Activated CD8-positive, alpha-beta T cell treated with anti-CD3 and anti-CD28 coated beads, Interleukin-2, amount 10 ng/mL, durations not matched to agents 7 days and 5 days (primary cell): ENCODE measurements at places on chromosomes 2 and 18. TPM values are rescaled to one million over a fixed set of nuclear protein-coding genes. Genes with fewer than 3 reads are reported as not detected.

The GPD2 gene
- total RNA-seq: 14.7 TPM

DNA sequence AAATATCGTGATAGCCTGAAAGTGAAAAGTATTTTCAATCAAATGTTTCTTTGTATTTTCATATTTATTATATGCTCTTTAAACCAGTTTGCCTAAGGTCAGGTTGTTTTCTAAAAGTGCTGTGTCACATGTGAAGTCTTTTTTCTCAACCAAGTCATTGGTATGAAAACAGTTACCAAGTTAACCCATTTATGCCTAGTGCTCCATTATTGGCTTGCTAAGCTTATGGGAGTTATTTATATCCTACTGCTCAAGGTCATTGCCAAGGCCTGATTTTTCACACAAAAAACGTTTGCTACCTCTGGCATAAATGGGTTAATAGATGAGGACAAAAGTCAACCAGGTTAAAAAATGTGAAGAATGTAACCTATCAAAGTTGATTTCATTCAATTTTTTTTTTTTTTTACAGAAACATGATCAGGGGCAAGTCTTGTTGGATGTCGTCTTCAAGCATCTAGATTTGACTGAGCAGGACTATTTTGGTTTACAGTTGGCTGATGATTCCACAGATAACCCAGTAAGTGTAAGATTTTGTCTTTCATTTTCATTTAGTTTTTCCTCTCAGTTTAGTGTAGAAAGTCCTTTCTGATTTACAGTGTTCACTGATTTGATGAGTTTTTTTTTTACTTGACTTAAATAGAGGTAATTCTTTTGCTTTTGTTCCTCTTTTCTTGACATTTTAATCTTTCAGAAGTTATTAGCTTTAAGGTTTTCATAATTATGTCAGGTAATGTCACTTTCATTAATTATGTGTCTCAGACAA lies 102.6 kb downstream of the PTPN4 start:
- peaks cover 41% of the 10 kb centered on the region for H3K36me3 ChIP-seq
- DNase-seq: no peak
- H3K27ac ChIP-seq: peak overlapping the region; percentile 30

The DSG1 gene
- not detected for total RNA-seq

- H3K4me1 ChIP-seq: peaks cover 3% of the 10 kb centered on the region
- H3K4me3 ChIP-seq: no peak overlapping the region
- H3K27ac ChIP-seq: no peak overlapping the region
- H3K27me3 ChIP-seq: no peaks in the 10 kb centered on the region
- no peak for DNase-seq
These were observed 48.4 kb downstream of the ZEB2 start for GRCh38 chr2:144471305-144472045.

GRCh38 chr2:57190007-57190406 lies 856.6 kb upstream of the VRK2 start:
- no peaks in the 10 kb centered on the region for H3K36me3 ChIP-seq
- DNase-seq: no peak
- no peak overlapping the region for H3K4me3 ChIP-seq
- no peaks in the 10 kb centered on the region for H3K4me1 ChIP-seq
- H3K27ac ChIP-seq: no peak overlapping the region

The EFR3B gene
- 0.05 TPM for total RNA-seq

The EVX2 gene
- not detected for total RNA-seq

GRCh38 chr2:206886696-206887095 lies 52.6 kb upstream of the CPO start:
- DNase-seq: no peak
- H3K4me1 ChIP-seq: no peaks in the 10 kb centered on the region
- no peak overlapping the region for H3K4me3 ChIP-seq
- no peaks in the 10 kb centered on the region for H3K36me3 ChIP-seq

The ADCYAP1 gene
- total RNA-seq: not detected

- H3K36me3 ChIP-seq: no peaks in the 10 kb centered on the region
- H3K4me1 ChIP-seq: peaks cover 9% of the 10 kb centered on the region
- no peak overlapping the region for H3K4me3 ChIP-seq
- DNase-seq: no peak
These were observed 280.1 kb upstream of the STON1 start for GRCh38 chr2:48249631-48250473.

The CPO gene
- total RNA-seq: not detected

The TXNL4A gene
- 136 TPM for total RNA-seq

GRCh38 chr2:54629390-54629789 lies 94.1 kb upstream of the EML6 start:
- no peak overlapping the region for H3K4me3 ChIP-seq
- H3K36me3 ChIP-seq: peaks cover 78% of the 10 kb centered on the region
- DNase-seq: no peak
- H3K27me3 ChIP-seq: no peaks in the 10 kb centered on the region
- H3K27ac ChIP-seq: no peak overlapping the region

DNA sequence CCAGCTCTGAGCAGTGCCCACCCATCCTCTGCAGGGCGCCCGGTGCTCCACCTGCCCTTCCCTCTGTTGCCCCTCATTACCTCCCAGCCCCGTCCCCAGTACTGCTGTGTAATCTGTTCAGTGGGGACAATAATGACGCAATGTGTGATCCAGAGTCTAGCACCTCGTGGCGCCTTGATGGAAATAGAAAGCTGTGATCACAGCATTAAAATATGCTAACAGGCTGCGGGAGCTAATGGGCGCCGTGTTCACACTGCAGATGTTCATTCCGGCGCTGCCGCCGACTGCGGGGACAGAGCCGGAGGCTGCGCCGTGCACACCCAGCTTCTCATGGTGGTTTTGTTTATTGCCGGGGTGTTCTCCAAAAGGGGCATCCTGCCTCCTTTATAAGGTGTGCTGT lies 235.2 kb downstream of the LDLRAD4 start:
- H3K27ac ChIP-seq: no peak overlapping the region
- DNase-seq: no peak
- peaks cover 64% of the 10 kb centered on the region for H3K4me1 ChIP-seq
- H3K4me3 ChIP-seq: no peak overlapping the region
- no peaks in the 10 kb centered on the region for H3K27me3 ChIP-seq

- H3K4me3 ChIP-seq: no peak overlapping the region
- no peak overlapping the region for H3K27ac ChIP-seq
- no peaks in the 10 kb centered on the region for H3K27me3 ChIP-seq
- H3K36me3 ChIP-seq: peaks cover 27% of the 10 kb centered on the region
- DNase-seq: peak; percentile 48
- peaks cover 4% of the 10 kb centered on the region for H3K4me1 ChIP-seq
These were observed 288.2 kb downstream of the IKZF2 start for GRCh38 chr2:212863185-212863588.

DNA sequence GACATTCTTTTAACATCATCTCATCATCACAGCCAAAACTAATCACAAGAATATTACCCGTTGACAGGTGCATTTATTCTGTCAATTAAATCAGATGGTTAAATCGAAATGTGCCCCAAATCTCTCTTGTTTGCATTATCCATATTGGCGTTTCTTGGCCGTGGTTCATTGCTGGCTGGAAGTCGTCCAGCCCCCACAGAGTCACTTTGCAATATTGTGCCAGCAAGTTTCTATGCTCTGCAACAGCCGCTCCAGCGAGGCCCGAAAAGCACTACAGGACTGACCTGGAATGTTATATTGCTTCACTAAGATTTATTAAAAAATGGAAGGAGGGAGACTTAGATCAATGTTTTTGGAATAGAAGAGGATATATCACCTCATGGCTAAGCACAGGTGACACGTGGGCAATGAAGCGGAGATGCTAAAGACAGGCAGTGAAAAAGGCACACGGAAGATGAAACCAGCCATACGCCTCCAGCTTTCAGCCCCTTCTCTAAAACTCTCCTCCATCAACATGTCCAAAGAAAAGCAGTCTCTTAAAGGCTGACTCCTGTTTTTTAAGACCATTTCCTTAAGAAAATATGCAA lies 176.8 kb upstream of the VRK2 start:
- H3K27ac ChIP-seq: no peak overlapping the region
- H3K36me3 ChIP-seq: no peaks in the 10 kb centered on the region
- H3K27me3 ChIP-seq: no peaks in the 10 kb centered on the region
- no peaks in the 10 kb centered on the region for H3K4me1 ChIP-seq

DNA sequence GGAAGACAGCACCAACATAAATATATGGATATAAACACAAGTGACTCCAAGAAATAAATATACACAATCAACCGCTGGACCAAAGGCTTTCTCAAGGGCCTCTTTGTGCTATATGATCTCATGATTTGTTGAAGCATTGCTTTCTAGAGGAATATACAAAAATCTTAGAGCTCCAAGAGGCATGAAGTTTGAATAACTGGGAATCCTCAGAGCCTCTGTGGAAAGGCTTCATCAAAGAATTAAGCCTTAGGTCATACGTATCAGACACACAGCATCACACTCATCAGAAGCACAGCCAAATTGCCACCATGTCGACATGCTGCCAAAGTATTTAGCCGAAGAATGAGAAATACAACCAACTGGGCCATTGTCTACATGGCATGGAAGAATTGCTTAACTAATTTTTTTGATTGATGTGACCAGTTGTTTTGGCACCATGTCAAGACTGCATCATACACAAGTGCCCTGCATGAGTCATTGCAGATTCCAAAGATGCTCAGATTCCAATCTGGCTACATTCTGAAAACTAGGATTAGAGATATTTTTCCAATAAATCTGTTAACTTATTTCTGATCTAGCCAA lies 860.6 kb upstream of the ZEB2 start:
- H3K4me1 ChIP-seq: no peaks in the 10 kb centered on the region
- no peak for DNase-seq
- H3K36me3 ChIP-seq: no peaks in the 10 kb centered on the region

GRCh38 chr18:10100941-10101701 lies 187.3 kb downstream of the VAPA start:
- DNase-seq: no peak
- no peak overlapping the region for H3K27ac ChIP-seq
- H3K4me1 ChIP-seq: no peaks in the 10 kb centered on the region

The SLC30A3 gene
- not detected for total RNA-seq

GRCh38 chr18:9771977-9772660 lies 64.0 kb downstream of the RAB31 start:
- no peak for DNase-seq
- no peak overlapping the region for H3K27ac ChIP-seq
- H3K36me3 ChIP-seq: no peaks in the 10 kb centered on the region
- no peaks in the 10 kb centered on the region for H3K4me1 ChIP-seq

DNA sequence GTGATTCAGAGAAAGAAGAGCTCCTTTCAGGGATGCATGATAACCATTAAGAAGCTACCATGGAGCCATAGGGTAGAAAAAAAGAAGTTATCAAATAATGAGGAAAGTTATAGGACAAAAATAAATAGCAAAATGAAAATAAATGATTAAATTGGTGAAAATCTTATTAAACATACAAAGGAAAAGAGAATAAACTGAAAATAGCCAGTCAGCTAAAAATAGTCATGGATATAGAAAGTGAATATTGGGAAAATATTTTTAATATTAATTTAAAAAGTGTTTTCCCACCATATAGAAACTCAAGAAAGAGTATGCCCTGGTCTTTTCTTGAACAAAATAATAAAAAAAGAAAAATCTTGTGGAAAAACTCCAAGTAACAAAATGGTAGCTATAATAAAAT lies 209.2 kb upstream of the CDH19 start:
- no peaks in the 10 kb centered on the region for H3K4me1 ChIP-seq
- H3K27ac ChIP-seq: no peak overlapping the region
- H3K4me3 ChIP-seq: no peak overlapping the region
- no peaks in the 10 kb centered on the region for H3K36me3 ChIP-seq

The TUBA4B gene
- total RNA-seq: not detected

- DNase-seq: no peak
- no peaks in the 10 kb centered on the region for H3K27me3 ChIP-seq
- no peak overlapping the region for H3K4me3 ChIP-seq
- H3K27ac ChIP-seq: no peak overlapping the region
- H3K36me3 ChIP-seq: no peaks in the 10 kb centered on the region
These were observed 56.8 kb downstream of the ADD2 start for GRCh38 chr2:70711191-70711590.

- no peaks in the 10 kb centered on the region for H3K36me3 ChIP-seq
- peaks cover 19% of the 10 kb centered on the region for H3K4me1 ChIP-seq
- H3K4me3 ChIP-seq: no peak overlapping the region
These were observed 22.8 kb downstream of the ATP8B1 start for GRCh38 chr18:57780318-57780705.

The MOCOS gene
- 0.21 TPM for total RNA-seq

GRCh38 chr2:15633043-15633970 lies 41.6 kb downstream of the DDX1 start:
- no peaks in the 10 kb centered on the region for H3K27me3 ChIP-seq
- H3K36me3 ChIP-seq: peaks cover 48% of the 10 kb centered on the region
- no peak overlapping the region for H3K4me3 ChIP-seq
- no peak overlapping the region for H3K27ac ChIP-seq

DNA sequence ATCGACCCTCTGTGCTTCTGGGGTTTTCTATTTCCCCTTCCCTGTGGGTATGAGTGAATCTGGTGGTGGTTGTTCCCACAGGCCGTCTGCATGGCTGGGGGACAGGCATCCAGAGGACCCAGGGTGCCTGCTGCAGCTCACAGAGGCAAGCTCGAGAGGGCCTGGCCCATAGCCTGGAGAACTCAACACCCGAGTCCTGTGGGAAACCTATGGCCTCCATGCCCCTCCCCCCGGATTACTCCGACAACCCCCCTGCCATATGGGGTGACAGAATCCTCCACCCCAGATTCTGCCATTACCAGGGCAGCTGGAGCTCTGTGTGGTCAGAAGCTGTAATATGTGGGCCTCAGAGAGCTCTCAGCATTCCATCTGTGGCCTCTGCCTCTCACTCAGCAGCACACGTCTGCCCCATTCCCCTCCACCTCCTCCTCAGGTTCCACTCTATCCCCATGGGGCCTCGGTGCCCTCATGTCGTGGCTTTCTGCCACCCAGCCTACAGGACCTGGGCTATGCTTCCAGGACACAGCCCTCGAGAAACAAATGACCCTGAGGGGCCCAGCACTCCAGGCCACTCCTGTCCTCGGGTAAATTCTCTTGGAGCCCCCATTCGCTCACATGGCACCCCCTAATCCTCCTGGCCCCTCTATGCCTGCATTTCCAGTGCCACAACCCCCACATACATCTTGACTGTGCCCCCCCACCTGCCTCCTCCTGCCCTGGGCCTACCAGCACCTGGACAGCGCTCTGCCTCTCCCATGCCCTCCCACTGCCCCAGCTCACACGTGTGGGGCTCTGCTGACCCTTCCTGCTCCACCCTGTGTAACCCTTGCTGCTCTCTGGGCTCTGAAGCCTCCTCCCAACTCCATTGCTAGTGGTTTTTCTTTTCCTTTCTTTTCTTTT lies 3.6 kb downstream of the MZT2A start:
- H3K4me3 ChIP-seq: no peak overlapping the region
- no peak overlapping the region for H3K27ac ChIP-seq
- H3K4me1 ChIP-seq: peaks cover 34% of the 10 kb centered on the region
- no peaks in the 10 kb centered on the region for H3K27me3 ChIP-seq
- H3K36me3 ChIP-seq: peaks cover 33% of the 10 kb centered on the region
- no peak for DNase-seq

GRCh38 chr2:168396131-168396530 lies 59.9 kb upstream of the CERS6 start:
- H3K27me3 ChIP-seq: peaks cover 2% of the 10 kb centered on the region
- no peaks in the 10 kb centered on the region for H3K36me3 ChIP-seq
- H3K27ac ChIP-seq: no peak overlapping the region
- no peak overlapping the region for H3K4me3 ChIP-seq
